Left cardiac atrium (tissue), 4 donors: ENCODE measurements at places on chromosomes 7 and 10. TPM values are rescaled to one million over a fixed set of nuclear protein-coding genes. Genes with fewer than 3 reads are reported as not detected.

The RGS10 gene
- 7.0 TPM for total RNA-seq

The PIP4K2A gene
- total RNA-seq: 24.5 TPM

The MMD2 gene
- total RNA-seq: not detected

The PRSS37 gene
- not detected for total RNA-seq

The BEND7 gene
- 16.2 TPM for total RNA-seq

The FAM25C gene
- not detected for total RNA-seq

The LIPF gene
- total RNA-seq: not detected

The RSPH10B gene
- not detected for total RNA-seq

The GBF1 gene
- total RNA-seq: 27.6 TPM

The TCERG1L gene
- total RNA-seq: not detected

The ACTL6B gene
- not detected for total RNA-seq

The EPDR1 gene
- 24.2 TPM for total RNA-seq

DNA sequence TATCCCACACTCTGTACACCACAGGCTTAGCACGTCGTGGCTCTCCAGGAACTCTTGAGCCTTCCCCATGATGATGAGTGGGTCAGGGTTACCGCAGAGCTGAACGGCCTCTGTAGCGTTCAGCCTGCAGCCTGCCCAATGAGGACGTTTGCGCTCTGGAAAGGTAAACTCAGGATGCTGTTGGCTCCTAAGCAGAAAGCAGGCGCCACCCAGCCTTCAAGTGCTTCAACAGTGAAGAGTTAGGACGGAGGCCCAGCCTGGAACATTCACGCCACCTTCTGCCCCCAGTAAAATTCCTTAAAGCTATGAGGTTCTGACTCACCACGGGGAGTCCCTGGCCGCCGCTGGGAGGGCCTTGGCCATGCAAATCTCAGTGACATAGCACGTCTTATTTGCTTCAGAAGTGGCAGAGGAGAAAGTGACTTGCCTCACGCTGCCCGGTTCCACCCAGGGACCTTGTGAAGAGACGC is 161.5 kb upstream of the SH2B2 start:
- peak; percentile 64 for DNase-seq

GRCh38 chr7:120862987-120863590 is 5.1 kb upstream of the TSPAN12 start:
- DNase-seq: no peak

DNA sequence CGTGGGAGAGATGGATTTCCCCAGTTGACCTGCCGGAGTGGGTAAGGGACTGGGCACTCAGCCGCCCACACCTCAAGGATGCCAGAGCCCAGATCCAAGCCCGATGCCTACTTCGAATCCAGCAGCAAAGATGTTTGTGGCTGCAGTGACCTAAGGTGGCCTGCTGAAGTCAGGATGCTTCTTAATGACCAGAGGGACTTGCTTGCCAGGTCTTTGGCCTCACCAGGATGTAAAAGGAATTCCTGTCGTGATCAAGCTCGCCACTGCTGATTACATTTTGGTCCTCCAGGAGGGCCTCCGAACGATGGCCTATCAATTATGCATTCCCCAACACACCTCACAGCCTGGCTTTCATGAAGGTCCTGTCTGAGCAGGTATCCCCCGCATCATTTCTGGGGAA is 349.5 kb upstream of the ZMIZ1 start:
- DNase-seq: no peak

DNA sequence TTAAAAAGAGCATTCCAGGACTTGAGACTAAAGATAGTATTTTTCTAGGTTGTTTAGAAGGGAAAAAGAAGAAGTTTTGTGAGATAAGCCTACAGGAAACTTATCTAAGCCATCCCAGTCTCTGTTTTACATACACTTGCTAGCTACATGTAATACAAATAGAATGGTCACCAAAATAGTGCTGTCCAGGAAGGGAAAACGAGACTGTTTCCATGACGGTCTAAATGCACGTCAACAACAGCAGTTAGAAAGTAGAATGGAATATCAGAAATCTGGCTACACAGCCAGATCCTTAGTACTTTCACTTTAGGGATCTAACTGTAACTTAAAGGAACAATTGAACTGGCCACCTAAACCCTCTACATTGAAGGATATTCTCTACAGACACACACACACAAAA is 117.6 kb downstream of the TSPAN12 start:
- DNase-seq: no peak

- DNase-seq: peak; percentile 78
Measured at GRCh38 chr7:102914585-102914984, 1.8 kb downstream of the LRRC17 start.

- no peak for DNase-seq
Measured at GRCh38 chr10:118810796-118811505, 56.2 kb upstream of the CACUL1 start.

GRCh38 chr10:3755440-3756359 is 29.3 kb downstream of the KLF6 start:
- peak; percentile 52 for DNase-seq

- DNase-seq: no peak
Measured at GRCh38 chr7:7829667-7830066, 111.3 kb upstream of the RPA3 start.

DNA sequence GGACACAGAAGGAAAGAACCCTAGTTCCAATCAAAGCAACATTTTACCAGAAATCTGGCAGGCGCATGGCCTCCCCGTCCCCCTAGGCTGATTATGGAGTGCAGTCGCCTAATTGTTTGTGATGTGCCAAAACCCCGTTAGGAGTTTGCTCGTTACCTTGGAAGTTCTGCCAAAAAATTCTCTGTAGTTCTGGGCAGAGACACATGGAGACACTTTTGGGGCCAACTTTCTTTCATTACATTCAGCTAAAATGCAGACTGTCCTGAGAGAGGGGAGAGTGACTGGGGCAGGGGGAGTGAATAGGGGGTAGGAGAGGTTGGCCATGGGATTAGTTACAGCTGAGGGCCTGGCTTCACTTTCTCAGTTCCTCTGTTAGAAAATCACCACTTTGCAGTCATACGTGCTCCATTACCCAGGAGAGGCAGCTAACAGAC is 158.0 kb upstream of the NPVF start:
- DNase-seq: no peak

DNA sequence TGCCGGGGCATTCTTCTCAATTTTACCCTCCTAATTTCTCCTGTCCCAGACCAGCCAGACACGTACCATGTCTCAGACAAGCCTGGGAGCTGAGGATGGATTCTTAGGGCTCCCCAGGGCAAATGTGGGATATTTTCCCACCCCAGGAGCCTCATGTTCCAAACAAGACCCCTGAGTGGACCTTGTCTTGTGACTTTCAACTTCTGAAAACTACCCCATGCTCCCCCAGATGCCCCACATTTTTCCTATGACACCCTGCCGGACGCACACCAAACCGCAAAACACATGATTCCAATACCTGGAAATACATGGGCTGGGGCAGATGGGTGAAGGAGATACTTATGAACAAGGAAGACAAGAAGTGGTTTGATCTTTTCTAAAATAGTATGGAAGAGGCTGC is 874 bp downstream of the GIMAP5 start:
- DNase-seq: no peak

GRCh38 chr10:69647126-69647525 is 17.1 kb downstream of the FAM241B start:
- DNase-seq: no peak

DNA sequence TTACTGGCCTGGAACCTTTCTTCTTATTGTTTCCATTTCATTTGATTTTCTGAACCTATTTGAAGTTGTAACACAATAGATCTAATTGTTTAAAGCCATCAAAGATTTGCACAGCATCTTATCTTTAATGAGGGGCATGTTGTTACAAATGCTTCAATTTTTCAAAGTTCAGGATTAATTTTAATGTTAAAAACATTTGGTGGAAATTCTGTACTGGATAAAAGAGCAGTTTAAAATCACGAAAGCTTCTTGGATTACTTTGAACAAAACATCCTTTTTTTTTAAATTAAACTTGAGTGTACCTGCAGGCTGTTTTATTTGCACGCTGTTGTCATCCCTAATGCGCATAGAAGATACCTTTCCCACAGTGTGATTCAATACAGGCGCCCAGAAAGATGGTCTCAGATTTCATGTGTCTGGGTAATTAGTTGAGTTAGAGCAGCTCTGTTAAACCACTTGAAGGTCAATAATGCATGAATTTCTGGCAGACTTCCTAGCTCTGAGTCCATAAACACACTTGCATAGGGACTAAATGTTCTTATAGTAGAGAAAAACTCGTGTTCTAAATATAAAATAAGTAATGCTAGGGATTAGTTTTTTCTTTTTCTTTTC is 29.3 kb upstream of the DDX50 start:
- no peak for DNase-seq

- DNase-seq: no peak
Measured at GRCh38 chr10:119670717-119671116, 19.5 kb downstream of the BAG3 start.

DNA sequence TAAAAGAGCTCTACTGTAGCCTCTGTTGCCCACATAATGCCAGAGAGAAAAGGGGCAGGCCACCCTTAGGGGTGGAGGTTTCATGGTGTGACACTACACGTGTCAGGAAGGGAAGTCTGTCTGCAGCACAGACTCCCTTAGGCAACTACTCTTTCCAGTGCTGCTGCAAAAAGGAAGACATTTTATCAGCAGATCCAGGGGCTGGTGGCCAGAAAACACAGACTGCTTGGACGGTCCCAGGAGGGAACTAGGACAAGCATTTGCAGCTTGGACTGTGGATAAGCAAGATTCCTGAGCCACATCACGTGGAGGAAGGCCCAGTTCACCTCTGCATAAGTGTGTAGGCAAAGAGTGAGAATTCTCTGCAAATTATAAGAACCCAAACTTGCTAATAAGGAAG is 220.8 kb downstream of the FANK1 start:
- DNase-seq: peak; percentile 52

DNA sequence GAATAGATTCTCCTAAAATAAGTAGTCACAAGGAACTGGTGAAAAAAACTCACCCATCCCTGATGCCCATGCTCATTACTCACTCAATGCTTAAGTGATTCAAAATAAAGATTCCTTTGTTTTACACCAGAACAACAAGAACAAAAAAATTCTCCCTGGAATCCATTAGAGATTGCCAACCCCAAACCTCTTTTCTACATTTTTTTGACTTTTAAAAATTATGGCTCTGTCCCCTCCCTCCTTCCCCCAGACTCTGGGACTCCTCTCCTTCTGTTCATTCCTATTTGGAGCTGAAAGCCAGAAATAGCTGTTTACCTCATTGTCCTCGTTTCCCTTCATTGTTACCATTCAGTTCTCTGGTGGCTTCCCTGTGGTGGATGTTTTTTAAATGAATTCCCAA is 63.2 kb upstream of the FHIP2A start:
- DNase-seq: no peak

DNA sequence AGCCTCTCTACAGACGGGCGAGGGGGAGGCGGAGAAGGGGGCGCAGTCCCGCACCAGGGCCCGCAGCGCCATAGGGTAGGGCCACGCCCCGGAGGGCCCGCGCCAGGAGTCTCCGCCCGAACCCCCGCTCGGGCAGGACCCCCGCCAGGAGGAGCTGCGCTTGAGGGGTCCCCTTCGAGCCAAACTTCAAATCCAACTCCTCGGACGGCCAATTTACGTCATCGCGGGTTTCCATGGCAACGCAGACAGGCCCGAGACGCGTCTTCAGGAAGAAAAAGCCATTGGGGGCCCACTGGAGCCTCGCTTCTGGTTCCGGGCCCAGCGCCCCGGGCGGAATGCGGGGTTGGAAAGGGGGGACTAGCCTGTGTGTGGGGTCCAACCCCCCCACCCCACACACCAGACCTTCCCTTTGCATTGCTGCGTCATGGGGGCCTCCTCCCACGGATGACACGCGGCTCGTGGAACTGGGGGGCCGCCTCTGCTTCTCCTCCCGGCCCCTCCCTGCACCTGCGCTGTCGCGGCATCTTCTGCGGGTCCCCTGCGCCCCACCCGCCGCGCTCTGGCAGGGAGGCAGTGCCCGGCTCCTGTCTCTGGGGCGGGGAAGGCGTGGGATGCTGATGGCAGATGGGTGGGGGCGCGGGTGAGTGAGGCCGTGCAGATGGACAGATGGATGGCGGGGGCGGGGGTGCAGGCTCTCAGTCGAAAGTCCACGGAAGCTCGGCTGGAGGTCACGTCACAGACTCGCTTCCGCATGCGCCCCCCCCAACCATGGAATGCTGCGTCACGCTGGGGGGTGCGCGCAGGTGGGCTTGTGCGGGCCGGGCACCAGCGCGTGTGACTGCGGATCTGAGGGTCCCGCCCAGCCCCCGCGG is 1.2 kb downstream of the CALY start:
- DNase-seq: peak; percentile 69

DNA sequence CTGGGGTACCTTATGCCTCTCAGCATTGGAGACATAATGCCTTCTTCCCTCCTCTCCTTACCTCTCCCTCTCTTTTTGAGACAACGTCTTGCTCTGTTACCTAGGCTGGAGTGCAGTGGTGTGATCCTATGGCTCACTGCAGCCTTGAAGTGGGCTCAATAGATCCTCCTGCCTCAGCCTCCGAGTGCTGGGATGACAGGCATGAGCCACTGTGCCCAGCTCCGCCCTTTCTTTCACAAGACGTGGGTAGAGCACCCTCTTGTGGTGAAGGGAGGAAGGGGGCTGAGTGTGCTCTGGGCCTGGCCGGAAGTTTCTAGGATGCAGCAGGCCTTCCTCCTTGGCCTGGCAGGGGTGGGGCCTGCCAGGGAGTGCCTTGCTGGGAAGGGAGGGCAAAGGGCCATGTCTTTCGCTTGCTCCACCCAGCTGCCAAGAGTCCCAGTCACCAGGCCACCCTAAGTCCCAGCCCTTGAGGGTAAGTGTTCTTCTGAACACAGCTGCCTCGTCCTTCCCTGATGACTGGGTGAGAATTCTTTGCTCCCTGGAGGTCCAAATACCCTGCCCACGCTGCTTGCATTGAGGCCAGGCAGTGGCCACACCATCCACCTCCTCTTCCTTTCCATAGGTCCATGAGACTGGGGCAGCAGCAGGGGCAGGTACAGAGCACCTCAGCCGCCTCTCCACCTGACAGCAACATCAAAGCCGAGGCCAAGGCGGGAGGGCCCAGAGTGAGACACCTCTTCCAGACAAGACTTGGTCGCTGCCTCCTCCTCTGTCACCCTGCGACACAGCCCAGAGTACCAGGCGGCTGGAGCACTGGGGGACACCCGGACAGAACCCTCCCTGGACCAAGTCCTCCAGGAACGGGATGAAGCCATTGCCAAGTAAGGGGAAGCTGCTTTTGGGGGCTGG is 3.7 kb downstream of the ABHD11 start:
- DNase-seq: peak; percentile 73
